ENCODE measurements at places on chromosomes 2 and 18.

- DNase-seq, result no peak
Measured at GRCh38 chr2:207813942-207814341, 44.2 kb upstream of the FZD5 start.

GRCh38 chr2:121735518-121736074 lies 1.1 kb downstream of the NIFK start:
- DNase-seq, result peak; percentile 25

- DNase-seq, result no peak
Measured at GRCh38 chr2:7358865-7359447, 441.7 kb downstream of the RNF144A start.

GRCh38 chr2:224166654-224167053 lies 127.6 kb upstream of the SERPINE2 start:
- no peak for DNase-seq

GRCh38 chr2:42859791-42860190 lies 67.4 kb upstream of the HAAO start:
- DNase-seq, result peak; percentile 43

Measured in kidney tubule cell (primary cell).